Activated T-cell treated with anti-CD3 and anti-CD28 coated beads, Interleukin-2, amount 50 U/mL, for 1 hour (primary cell): ENCODE measurements at places on chromosomes 3 and 15.

DNA sequence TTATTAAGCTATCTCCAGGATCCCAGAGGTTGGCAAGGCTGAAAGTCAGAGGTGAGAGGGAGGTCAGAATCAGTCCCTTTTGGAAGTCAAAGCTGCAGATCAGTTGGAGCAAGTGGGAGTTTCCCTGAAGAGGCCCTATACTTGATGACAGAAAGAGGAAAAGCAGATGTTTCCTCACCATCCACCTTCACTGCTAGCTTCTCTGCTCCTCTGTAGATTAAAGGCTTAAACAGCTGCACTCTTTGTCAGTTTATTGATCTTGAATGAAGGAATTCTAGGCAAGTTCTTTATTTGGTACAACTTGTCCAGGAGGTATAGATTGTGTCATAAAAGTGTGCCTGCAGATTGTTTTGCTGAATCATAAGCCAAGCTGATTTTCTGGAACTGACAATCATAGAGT lies 408.2 kb upstream of the TGFBR2 start:
- DNase-seq = no peak

GRCh38 chr3:193292386-193292785 lies 51.4 kb downstream of the PLAAT1 start:
- no peak for DNase-seq

DNA sequence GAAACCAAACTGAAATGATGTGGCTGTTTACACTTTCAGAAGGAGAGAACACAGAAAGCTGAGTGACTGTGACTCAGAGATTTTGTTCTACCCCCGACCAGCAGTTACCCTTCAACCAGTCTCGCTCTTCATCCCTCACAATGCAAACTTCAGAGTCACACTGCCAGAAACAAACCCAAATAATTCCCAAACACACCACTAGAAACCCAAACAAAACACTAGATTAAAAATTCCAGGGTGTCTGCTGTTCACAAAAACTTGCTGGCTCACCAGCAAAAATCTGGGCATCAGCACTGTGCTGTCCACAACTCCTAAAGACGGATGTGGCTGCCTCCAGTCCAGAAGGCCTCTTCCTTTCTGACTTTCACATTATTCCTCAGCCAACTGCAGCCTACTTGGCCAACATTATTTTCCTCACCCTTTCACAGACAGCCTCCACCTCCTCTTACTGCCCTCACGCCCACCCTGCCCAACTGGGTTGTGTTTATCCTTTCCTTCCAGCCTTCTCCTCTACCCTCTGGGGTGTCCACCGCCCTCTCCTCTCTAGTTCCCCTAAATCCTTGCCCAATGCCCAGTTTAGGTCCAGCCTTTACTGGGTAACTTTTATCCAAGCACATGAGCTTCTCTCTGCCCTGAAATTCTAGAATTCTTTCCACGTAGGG lies 71.4 kb downstream of the MECOM start:
- DNase-seq = no peak

- no peak for DNase-seq
Measured at GRCh38 chr3:17032407-17033034, 147.8 kb downstream of the PLCL2 start.

- DNase-seq = no peak
Measured at GRCh38 chr3:21055015-21055414, 696.0 kb downstream of the ZNF385D start.

DNA sequence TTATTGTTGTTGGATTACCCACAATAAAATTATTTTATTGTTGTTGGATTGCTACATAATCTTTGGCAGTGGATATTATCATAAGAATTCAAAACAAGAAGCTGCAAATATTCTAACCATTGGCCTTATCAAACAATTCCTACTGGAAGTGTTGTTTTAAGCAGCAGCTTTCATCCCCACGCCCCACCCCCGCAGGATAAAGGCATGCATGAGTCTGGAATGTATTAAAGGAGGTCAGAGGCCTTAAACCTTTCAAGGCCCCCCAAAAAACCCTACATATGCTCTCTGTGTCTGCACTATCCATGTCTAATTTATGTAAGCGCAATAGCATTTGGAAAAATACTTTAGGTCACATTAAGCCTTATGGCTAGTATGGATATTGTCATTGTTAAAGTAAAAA lies 23.1 kb downstream of the P3H2 start:
- DNase-seq = no peak
